ENCODE measurements at places on chromosomes 3 and 15.

DNA sequence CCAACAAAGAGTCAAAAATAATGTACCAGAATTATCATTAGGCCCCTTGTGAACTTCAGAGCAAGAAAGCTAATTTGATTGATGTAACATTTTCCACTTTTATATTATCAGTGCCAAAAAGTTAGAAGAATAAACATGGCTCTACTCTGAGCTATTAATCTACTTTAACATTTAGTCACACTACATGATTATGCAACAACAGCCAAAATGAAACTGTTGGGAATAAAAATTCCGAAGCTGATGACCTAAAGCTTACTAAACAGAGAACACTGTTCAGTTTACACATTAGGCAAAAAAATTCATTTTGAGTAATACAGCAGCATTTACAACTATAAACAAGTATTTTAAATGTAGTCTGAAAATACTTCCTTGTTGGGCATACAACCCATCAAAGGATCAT, 1134.1 kb downstream of the EPHA3 start:
- DNase-seq: no peak

DNA sequence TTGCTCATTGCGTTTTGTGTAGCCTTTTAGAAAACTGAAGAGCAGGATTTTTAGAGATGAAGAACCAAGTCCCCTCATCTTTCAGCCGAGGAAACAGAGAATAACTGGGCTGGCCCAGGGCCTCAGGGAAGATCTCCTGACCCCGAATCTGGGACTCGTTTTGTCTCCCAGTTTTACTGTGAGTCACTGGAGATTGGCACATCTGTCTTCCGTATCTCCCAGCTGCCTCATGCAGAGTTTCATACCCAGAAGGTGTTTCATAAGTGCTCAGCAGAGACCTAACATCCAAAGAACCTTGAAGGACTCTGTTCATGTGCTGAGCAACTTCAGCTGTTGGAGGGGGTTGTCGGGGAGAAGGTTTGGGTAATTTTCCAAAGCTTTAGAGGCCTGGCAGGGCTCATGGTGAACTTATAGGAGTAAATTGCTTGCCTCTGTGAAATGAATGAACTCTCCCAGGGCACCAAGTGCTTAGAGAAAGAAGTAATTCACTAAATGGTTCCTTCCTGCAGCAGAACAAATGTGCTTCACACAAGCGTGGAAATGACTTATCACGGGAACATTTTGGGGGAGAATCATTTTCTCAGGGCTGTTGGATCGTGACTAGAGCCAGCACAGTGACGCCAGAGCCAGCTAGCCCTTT, 121.4 kb downstream of the FAM43A start:
- DNase-seq: no peak

DNA sequence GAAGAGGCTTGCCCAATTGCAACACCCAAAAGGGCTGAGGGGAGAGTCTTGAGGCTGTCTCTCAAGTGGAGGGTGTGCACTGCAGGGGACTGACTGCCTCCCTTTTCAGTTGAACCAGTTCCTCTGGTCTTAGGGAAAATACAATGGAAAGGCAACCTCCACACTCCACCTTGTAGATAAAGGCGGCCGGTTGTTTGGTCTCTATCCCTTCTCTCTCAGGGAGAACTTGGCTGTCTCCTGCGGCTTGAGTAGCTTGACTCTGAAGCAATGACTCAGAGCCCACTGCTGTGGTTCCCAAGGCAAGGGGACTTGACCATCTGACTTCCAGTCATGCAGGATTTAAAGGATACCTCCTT, 143.2 kb upstream of the UMPS start:
- no peak for DNase-seq

DNA sequence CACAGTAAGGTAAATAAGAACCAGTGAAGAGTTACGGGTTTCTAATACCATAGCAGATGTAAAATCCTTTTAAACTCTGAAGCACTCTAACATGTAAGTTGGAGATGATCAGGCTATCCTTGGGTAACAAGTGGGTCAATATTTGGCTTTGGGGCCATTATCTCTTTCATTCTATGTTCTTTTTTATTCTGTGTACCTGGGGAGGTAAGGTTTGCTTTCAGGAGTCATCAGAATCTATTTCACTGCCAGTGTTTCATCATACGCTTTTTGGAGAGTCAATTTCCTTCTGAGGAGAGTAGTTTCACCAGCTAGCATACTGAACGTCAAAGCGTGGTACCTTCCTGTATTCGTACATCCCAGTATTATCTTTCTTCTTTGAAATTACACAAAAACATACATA, 166.5 kb downstream of the GMNC start:
- no peak for DNase-seq

GRCh38 chr3:11062704-11063103, 70.2 kb downstream of the SLC6A1 start:
- no peak for DNase-seq

DNA sequence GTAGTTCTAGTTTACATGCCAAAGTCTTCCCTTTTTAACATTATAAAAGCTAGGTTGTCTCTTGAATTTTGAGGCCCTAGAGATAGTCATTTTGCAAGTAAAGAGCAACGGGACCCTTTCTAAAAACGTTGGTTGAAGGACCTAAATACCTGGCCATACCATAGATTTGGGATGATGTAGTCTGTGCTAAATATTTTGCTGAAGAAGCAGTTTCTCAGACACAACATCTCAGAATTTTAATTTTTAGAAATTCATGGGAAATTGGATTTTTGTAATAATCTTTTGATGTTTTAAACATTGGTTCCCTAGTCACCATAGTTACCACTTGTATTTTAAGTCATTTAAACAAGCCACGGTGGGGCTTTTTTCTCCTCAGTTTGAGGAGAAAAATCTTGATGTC, 21.3 kb downstream of the SLC35A5 start:
- DNase-seq: no peak

DNA sequence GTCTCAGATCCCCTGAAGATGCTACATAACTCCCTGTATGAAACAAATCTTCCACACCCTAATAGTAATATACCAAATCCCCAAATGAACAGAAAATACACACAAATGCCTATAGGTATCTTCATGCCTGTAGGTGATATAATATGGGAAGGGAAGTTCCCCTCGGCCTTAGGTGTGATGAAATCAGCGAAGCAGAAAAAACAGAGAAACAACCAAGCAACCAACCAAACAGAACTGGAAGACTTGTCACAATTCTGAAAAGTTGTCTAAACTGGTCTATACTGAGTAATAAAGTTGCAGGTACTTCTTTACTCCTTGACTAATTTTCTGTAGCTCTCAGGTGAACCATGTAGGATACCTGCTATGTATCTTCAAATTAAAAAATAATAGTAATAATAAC, 82.2 kb upstream of the SATB1 start:
- no peak for DNase-seq

DNA sequence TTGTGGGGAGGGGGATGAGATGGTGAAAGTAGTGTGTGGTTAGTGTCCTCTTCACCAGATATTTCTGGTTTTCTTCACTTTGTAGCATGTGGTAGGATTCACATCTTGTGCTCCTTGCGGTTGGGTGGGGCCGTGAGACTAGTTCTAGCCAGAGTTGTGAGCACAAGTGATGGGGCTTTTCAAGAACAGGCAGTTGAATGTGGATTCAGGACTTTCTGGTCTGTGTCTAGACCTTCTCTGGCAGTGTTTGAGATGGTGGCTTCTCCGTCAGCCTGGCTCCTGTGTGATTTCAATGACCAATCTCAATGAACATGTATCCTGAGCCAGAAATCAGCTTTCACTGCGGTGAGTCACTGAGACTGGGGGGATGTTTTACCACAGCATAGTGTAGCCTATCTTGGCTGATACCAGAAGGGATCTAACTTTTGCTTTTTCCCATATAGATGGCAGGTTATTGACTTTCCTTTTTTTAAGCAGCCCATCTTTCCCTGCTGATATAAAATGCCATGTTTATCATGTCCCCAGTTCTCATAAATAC, 82.6 kb downstream of the RPLP1 start:
- no peak for DNase-seq

DNA sequence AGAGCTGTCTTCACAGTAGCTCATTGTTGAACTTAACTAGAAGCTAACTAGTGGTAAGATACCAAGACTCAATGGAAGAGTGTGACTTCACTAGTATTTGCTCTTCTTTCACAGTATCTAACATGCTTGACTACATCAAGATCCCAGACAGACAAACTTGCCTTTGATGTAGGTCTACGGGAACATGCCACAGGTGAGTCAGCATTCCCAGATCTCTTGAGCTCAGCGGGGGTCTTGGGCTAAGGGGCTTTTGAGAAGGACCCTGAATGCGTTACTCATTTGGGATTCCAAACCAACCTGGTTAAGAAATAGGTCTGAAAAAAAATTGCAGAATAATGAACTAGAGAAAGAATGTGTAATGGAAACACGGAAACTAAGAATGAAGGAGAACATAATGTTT, 222.4 kb downstream of the RYR3 start:
- no peak for DNase-seq

DNA sequence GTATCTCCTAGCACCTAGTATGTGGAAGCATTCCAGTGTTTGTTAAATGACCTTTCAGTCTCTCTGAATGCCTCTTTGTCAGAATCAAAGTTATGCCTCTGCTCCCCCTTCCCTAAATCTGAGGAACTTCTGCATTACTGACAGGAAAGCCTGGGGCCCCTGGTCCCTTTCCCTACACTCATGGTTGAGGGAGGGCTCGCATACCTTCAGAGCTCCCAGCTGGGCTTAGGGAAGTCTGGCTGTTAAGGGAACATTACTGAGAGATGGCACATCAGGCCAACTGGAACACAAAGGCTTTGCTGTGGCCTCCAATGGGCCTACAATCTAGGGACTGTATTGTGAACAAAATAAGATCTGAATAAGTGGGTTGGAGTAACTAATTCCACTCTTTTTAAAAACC, 10.3 kb downstream of the PKM start:
- DNase-seq: no peak

DNA sequence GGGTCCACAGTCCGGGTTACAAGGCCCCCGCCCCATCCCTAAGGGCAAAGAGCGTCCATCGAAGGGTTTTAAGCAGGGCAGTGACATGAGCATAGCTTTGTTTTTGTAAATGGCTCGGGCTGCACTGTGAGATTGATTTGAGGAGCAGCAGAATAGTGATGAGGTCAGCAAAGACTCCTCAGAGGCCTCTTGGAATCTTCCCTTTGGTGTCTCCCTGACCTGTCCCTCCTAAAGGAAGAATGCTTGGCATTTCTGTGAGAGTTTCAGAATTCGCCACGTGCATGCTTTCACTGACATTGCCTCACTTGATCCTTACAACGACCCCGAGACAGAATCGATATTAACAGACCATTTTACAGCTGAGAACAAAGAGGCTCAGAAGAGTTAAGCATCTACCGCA, 20.3 kb downstream of the LAMP3 start:
- DNase-seq: no peak

DNA sequence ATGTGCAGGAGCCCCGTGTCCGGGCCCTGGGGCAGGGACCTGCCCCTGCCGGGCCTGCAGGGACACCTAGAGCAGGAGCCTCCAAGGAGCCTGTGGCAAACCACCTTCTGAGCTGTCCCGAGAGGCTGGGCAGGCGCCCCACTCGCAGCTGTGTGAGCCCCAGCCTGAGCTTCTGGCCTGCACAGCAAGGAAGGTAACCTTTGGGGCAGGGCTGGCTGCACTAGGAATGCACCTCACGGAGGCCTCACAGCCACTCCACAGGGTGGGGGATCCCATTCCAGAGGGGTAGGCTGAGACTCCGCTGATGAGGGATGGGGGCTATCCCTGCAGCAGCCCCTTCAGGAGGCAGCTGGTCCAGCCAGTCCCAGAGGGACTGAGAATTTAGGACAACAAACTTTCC, 68.1 kb downstream of the DNAJB8 start:
- no peak for DNase-seq

GRCh38 chr3:105931500-105931899, 62.7 kb upstream of the CBLB start:
- DNase-seq: no peak

DNA sequence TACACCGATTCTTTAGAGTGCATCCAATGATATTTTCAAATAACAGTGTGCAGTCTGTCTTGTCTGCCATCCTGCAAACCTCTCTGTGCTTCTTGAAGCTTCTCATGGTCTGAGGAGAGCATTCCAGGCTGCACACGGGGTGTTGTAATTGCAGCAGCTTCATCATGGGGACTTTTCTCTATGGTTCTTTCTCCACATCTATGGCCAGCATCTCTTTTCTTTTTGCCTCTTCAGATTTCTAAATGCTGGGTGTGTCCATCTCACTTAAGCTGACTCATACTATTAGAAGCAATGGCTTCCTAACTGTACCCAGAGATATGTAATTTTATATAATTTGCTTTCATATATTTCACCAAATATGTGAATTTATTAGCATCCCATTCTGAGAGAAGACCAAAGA, 63.8 kb upstream of the EPHB3 start:
- no peak for DNase-seq

- no peak for DNase-seq
Observed at GRCh38 chr15:71596672-71597071, 213.7 kb upstream of the NR2E3 start.

DNA sequence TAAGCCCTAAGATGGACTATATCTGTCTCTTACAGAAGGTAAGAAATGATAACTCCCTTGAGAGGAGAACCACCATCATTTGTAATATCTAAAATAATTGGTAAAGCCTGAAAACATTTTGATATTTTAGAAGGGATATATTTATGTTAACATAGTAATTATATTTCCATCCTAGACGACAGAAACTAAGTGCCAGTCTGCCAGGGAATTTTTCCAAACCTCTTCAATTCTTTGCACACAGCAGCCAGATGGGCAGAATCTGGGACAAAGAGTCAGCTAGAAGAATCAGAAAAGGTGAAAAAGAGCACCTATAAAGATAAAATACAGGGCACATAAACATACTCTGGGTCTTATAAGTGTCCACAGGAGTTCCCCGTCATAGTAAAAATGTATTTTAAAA, 70.0 kb upstream of the CBLB start:
- no peak for DNase-seq

DNA sequence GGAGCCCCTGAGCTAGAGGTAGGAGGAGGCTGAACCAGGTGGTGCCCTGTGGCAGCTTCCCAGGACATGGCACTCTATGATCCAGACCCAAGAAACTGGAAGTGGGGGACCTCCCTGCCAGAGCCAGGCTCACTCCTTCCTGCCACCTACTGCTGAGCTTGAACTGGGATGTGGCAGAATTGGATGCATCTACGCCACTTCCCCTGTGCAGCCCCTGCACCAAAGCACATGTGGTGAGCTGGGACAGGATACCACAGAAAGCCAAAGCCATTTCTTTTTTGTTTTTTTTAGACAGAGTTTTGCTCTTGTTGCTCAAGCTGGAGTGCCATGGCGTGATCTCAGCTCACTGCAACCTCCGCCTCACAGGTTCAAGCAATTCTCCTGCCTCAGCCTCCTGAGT, 518.0 kb upstream of the PPP2R3A start:
- DNase-seq: no peak

GRCh38 chr15:81091889-81092558, 42.0 kb upstream of the CFAP161 start:
- DNase-seq: no peak

- no peak for DNase-seq
Observed at GRCh38 chr3:160402221-160403027, 3.0 kb downstream of the SMC4 start.
